Fibroblast of the aortic adventitia (primary cell): ENCODE measurements at places on chromosomes 12 and 14.

- no peak for DNase-seq
These were observed 36.9 kb downstream of the MAPK1IP1L start for GRCh38 chr14:55088356-55088755.

- no peak for DNase-seq
These were observed 44.8 kb downstream of the PZP start for GRCh38 chr12:9163392-9163791.

GRCh38 chr12:130155416-130156073 is 6.7 kb upstream of the FZD10 start:
- DNase-seq = no peak

- DNase-seq = no peak
These were observed 59.1 kb upstream of the EGLN3 start for GRCh38 chr14:34009956-34010355.

GRCh38 chr12:68458866-68459265 is 126.7 kb upstream of the MDM1 start:
- no peak for DNase-seq

DNA sequence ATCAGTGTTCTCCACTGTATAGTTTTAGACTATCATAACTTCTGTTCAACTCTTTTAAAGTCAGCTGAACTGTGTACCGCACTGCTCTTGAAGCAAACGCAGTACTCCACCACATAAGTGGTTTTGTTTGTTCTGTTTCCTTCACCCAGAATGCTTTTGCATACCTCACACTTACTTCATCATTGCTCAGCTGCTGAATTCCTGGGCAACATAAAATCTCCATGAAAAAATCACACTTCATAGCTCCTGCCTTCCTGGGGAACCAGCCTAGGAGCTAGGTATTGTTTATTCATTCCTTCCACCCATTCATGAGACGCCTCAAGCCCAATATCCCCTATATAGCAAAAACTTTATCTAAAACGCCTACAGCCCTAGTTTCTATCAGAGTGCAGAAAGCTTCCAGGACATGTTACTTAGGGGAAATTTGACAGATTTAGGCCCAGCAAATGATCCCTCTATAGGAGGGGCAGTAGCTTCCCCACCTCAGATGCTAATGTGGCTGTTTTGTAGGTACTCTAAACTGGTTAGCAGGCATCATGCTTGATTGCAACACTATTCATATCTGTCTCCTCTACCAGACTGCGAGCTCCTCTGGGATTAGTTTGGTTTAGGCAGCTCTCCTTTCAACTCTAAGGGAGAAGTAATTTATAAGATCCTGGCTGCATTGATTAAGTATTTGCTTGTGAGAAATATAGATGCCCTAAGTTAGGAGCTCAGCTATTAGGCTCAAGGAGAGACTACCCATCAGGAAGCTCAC is 44.5 kb downstream of the LRRC9 start:
- DNase-seq = no peak

DNA sequence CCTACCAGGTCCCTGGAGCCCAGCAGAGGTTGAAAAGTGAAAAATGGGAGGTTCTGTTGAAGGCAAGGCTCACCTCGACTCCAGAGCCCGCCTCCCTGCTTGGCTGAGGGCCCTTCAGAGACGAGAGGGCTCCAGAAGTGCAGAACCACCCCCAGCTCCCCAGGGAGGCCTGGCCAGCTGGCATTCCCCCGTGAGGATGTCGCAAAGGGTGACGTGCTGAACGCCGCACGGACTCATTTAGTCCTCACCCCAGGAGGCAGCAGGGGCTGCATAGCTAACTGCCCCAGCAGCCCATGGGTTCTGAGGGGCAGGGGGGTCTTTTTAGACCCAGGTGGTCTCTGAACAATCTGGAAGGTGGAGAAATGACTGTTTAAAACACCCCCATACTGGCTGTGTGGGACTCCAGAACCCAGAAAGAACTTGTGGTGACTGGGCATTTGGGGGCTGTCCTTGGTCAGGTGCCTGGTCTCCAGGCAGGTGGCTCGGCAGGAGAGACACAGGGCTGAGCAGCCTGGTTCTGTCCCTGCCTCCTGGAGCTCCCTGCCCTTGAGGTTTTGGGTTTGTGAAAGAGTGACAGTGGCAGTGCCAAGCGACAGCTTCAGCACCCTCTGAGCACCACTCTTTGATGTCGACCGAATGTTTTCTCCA is 32.0 kb downstream of the ANAPC7 start:
- DNase-seq = no peak

DNA sequence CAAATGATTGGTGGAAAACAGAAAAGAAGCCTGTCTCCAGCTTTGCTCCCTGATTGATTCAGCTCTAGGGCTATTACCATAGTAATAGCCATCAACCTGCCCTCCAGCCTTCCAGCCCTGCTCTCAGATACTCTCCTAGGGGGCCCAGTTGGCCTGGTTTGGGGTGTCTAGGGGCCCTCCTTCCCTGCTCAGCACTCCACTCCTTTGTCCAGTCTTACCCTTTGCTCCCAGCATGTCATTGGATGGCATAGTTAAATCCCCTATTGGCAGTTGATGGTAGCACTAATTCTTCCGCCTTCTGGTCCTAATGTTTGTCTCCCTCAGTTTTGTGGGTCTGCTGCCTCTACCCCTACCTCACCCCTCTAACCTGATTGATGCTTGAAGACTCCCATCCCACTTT is 175.4 kb upstream of the PELI2 start:
- no peak for DNase-seq

DNA sequence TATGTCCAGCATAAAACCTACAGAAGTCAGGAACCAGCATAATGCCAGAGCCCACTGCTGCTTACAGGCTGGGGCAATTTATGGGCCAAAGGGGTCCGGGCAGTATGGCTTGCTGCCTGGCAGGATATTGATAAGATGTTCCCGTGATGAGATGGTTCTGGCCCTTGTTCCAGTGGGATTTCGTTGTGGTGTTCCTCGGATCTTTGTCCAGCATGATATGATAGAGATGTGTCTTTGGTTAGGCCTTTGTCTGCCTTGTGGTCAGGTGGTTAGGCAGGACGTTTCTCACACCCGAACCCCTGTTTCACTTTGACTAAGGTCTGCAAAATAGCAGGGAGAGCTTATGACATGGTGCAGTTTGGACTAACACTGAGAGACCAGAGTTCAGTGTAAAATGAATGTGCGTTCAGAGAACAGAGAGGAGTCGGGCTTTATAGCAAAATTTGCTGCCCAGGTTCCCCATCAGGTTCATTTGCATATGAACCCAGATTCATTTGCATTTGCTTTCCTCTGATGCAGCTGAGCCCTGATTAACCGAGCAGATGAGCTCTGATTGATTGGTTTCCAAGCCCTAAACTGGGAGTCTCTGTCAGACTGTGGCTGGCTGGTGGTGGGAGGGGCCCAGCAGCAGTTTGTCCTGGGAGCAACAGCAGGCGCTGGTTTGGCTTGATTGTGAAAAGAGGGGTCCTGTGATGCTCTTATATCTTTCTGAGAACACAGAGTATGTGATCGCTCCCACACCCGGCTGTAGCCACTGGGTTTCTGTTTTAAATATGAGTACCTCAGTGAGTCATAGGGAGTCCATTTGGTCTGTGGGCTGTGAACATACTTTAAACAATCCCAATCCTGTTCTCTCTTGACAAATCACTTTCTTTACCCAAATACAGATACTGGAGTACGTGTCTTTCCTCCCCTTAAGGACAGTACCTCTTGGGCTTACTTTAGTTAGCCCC is 156.3 kb upstream of the PZP start:
- DNase-seq = peak; percentile 49

- peak; percentile 80 for DNase-seq
These were observed 126.8 kb upstream of the CPM start for GRCh38 chr12:69059465-69060457.

DNA sequence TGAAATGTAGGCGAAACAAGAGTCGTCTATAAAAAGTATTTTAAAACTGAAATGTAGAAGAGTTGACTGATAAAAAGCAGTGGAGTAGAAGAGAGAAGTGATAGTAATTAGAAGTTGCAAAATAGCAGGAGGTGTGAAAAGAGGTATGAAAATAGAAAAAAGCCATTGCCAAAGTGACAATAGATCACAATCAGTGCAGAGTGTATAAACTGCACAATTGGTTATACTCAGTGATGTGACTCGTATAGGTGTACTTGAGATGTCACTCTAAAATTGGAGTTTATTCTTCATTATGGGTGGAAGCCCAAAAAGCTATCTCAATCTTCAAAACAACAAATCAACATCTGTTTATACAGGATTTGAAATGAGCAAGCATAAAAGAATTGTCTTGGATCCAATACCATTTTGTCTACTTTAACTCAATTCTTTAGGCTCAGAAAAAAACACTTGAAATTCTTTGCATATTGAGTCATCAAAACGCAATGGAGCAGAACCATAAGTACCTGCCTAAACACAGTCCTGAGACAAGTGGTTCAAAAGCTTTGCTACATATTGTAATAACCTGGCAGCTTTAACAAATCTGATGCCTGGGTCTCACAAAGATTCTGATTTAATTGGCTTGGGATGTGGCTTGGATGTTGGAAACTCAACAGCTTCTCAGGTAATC is 8.8 kb downstream of the IKBIP start:
- DNase-seq = peak; percentile 76

DNA sequence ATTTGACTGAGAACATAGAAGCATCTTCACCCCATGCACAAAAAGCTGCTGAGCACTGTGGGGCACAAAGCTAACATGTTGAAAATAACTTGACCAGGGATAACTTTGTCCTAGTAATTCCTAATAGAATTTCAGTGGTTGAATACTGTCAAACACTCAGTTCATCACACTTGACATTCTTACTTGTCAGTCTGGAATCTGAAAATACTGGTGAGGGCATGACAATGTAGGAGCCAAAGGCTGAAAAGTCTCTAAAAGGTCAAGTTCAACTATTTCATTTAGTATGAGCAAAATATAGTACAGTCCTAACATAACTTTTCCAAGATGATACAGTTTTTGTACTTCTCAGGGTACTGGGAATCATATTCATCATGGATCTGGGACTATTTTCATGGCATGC is 504.4 kb upstream of the LMO3 start:
- no peak for DNase-seq

- no peak for DNase-seq
These were observed 146.2 kb downstream of the BCL11B start for GRCh38 chr14:99125616-99126431.

- peak; percentile 7 for DNase-seq
These were observed 120.3 kb upstream of the PLEKHG7 start for GRCh38 chr12:92582475-92582874.

DNA sequence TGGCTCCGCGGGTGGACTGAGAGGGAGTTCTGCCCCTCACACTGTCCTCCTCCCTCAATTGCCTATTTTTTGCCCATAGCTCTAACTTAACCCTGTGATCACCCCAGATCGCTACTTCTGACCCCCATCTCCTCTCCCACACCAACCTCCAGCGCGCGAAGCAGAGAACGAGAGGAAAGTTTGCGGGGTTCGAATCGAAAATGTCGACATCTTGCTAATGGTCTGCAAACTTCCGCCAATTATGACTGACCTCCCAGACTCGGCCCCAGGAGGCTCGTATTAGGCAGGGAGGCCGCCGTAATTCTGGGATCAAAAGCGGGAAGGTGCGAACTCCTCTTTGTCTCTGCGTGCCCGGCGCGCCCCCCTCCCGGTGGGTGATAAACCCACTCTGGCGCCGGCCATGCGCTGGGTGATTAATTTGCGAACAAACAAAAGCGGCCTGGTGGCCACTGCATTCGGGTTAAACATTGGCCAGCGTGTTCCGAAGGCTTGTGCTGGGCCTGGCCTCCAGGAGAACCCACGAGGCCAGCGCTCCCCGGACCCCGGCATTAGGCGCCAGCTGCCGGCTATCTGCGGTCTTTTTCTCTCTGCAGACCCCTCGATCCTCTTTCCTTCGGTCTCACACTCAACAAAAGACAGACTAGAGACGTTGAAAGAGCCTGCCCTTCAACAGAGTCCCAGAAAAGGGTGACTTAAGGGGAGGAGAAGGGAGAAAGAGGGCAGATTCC is 3.0 kb upstream of the TBX3 start:
- no peak for DNase-seq

GRCh38 chr12:122235741-122236140 is 9.9 kb upstream of the DIABLO start:
- DNase-seq = no peak

DNA sequence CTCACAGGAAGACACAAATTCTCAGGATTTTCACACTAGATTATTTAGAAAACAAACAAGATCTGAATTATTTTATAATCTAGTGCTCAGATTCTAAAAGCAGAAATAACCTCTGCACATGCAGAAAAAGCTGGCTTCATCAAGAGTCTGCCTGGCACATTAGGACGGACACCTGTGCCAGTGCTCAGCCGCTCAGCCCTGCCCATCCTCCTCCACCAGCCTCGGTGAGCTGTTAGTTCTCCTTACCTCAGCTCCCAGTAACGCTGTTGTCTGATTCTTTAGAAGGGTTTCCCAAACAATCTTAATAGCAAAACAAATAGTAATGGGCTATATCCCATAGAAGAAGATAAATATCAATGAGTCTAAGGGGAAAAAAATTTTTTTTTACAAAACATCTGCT is 27.7 kb downstream of the DUSP16 start:
- DNase-seq = no peak

GRCh38 chr12:123075646-123076171 is 75.2 kb downstream of the PITPNM2 start:
- DNase-seq = no peak

GRCh38 chr12:50458606-50459005 is 46.2 kb upstream of the DIP2B start:
- DNase-seq = peak; percentile 39

DNA sequence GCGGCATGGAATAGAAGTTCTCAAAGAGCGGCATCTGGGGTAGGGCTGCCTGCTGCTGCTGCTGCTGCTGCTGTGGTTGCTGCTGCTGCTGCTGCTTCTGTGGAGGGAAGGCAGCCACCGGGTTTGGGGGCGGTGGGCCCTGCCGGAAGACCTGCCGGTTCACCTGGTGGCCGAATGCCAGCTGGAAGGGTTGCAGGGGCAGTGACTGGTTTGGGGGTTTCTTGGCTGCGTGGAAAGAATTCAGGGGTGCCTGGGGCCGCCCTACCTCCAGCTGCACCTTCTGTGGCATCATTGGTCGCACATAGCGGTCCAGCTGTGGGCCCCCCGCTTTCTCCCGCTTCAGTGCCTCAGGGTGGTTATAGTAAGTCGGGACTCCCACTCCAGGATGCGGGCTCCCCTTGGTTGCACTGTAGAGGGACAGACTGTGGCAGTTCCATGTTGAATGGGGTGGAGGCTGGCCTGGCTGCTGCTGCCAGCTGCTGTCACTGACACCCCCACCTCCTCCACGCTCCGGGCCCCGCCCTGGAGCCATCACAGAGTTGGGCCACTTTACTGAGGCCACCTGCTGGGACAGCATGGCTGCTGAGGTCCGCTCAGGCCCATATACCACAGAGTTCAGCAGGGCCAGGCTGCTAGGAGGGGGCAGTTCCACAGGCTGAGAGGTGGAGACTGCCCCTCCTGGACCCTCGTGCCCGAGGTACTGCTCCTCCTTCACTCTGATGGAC is 25.2 kb upstream of the PNMA1 start:
- no peak for DNase-seq

DNA sequence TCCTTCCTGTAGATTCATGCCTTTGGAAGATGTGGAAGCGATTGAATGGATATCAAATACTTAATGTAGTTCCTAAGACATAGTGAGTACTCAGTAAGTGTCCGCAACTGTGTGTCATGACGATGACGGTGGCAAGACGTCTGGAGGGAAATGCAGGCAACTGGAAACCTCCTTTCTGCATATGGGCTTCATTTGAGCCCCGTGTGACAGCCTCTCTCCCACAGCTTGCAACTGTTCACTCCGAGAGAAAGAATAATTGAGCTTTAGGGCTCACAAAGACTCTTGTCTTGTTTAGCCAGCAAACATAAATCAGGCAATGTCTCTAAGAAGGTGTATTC is 6.9 kb downstream of the CFAP251 start:
- DNase-seq = peak; percentile 64

GRCh38 chr12:45415393-45415817 is 199.5 kb downstream of the ANO6 start:
- peak; percentile 97 for DNase-seq

GRCh38 chr12:125633686-125634085 is 568.5 kb downstream of the AACS start:
- no peak for DNase-seq
